ENCODE measurements at places on chromosomes 3 and 15.

DNA sequence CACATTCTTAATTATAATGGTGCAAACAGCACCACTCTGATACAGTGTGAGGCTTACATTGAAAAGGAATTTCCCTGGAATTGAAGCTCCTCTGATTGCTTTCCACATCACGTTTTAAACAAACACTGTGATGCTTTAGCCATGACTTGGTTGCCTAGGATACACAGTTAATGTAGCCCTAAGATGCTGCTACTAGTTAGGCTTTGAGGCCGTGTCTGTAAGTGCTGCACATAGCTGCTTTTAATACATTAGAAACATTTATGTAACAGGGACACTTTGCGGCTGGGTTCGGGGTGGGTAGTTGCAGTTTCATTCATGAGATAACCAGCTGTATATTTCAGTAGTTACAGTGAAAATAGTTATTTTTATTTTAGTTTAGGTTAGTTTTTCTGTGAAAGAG is 334.7 kb downstream of the NLGN1 start:
- DNase-seq, result no peak

GRCh38 chr3:45931496-45931895 is 11.8 kb upstream of the CXCR6 start:
- no peak for DNase-seq

DNA sequence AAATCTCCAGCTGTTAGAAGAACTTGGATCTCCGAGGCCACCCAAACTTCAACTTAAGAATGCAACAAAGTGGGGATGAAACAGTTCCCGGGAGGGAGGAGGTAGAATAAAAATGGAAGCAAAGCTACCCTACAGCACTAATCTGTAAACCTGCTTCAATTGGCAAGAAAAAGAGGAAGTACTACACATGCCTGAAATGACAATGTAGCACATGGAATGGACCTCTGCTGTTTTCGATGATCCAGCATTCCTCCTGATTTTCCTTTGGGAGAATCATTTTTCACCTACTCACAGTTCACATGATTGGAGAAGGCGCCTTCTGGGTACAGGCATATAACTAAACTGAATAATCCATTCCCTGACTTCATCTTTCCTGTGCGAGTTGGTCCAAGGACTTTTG is 1081.5 kb downstream of the FHIT start:
- DNase-seq, result no peak

DNA sequence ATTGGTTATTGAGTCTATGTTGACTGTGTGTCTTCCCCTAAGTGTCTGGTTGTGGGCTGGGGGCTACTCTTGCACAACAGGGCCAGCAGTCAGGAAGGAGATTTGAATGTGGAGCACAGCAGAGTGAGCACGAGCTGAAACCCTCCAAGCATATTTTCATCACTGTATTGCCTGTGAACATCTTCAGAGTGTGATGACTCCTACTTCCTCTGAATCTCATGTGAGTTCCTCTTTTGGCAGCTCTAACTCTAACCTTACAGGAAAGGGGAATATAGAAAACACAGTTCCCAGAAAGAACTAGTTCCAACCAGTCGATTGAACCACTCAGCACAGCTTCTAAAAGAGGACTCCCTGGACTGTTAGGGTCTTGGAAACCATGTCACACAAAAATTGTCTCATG is 211.6 kb downstream of the RAP2B start:
- peak; percentile 70 for DNase-seq

DNA sequence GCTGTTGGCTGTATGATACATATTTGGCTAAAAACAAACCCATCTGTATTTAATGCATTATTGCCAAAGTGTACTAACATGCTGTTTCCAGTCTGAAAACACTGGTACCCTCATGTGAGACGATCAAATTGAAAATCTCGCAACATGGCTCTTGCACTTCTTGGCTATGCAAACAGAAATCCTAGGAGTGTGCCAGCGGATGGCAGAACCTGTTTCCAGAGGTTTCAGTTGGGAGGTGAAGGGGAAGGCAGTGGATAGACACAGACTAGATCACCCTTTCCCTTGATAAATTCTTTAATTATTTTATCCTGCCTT is 350.3 kb downstream of the TUSC7 start:
- no peak for DNase-seq

GRCh38 chr3:196186651-196187573 is 24.3 kb downstream of the ZDHHC19 start:
- DNase-seq, result peak; percentile 60
